Right renal pelvis (tissue), 4 donors: ENCODE measurements at places on chromosomes 16 and 17.

- DNase-seq, result no peak
Measured at GRCh38 chr16:74449470-74449869, 28.2 kb upstream of the CLEC18B start.

DNA sequence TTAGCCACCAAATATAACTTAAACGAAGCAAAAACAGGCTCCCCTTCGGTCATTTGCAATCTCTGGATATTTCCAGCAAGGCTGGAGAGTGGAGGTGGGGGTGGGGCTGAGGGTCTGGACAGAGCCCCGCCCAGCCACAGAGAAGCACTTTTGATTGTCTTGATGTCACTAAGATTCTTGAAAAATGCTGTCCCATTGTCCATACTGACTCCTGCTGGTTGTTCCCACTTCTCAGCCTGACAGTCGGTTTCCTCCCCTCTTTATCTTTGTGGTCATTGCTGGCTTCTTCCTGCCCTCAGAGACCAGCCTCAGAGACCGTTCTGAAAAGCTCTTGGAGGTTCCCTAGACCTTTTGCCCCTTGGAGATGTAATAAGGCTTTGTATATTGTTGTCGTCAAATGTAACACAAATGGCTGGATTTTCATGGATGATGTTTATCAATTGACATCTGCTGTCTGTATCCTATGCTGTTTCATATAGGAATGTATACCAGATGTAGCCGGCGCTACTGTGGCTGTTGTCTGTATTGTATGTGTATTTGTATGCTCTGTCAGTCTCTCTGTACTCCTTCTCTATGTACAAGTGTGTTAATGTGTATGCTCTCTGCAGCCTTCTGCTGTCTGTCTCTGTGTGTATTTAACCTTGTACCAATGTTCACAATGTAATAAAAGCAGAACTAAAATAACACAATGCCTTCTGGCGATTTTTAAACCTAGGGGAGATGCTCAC is 94.8 kb upstream of the DNAH9 start:
- no peak for DNase-seq

DNA sequence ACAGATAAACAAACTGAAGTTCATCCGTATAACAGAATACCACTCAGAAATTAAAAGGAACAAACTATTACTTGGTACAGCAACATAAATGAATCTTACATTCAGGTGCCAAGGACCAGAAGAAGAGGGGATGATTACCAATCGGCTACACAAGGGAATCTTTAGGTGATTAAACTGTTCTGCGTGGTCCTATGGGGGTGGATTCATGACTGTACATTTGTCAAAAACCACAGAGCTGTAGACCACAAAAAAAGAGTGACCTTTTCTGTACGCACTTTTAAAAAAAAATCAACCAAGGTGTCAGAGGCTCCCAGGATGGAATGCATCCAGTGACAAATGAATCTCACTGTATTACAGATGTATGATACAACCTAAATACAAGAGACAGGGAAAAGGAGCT is 110.8 kb downstream of the CDYL2 start:
- no peak for DNase-seq

- DNase-seq, result no peak
Measured at GRCh38 chr16:75710344-75710743, 9.1 kb upstream of the DUXB start.

- DNase-seq, result no peak
Measured at GRCh38 chr16:2072926-2073325, 25.1 kb downstream of the TSC2 start.

- no peak for DNase-seq
Measured at GRCh38 chr17:48021934-48022333, 15.7 kb downstream of the COPZ2 start.

GRCh38 chr17:51585514-51586104 is 325.3 kb downstream of the UTP18 start:
- no peak for DNase-seq

DNA sequence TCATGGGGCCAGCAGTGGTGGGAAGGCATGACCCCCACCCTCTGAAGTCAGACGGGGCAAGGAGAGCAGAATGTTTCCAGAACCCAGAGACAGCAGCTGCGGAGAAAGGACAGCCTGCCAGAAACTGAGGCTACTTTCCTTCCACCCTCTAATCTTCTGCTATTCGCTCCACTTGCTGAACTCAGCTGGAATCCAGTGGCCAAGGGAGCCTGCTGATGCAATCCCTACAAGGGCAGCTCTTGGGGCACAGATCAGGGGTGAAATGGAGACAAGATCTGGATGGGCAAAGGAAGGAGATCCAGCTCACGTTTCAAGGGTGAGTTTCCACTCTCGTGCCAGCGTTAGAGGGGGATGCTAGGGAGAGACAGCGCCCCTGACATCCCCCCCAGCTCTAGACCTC is 479.1 kb downstream of the SLC39A11 start:
- DNase-seq, result no peak

DNA sequence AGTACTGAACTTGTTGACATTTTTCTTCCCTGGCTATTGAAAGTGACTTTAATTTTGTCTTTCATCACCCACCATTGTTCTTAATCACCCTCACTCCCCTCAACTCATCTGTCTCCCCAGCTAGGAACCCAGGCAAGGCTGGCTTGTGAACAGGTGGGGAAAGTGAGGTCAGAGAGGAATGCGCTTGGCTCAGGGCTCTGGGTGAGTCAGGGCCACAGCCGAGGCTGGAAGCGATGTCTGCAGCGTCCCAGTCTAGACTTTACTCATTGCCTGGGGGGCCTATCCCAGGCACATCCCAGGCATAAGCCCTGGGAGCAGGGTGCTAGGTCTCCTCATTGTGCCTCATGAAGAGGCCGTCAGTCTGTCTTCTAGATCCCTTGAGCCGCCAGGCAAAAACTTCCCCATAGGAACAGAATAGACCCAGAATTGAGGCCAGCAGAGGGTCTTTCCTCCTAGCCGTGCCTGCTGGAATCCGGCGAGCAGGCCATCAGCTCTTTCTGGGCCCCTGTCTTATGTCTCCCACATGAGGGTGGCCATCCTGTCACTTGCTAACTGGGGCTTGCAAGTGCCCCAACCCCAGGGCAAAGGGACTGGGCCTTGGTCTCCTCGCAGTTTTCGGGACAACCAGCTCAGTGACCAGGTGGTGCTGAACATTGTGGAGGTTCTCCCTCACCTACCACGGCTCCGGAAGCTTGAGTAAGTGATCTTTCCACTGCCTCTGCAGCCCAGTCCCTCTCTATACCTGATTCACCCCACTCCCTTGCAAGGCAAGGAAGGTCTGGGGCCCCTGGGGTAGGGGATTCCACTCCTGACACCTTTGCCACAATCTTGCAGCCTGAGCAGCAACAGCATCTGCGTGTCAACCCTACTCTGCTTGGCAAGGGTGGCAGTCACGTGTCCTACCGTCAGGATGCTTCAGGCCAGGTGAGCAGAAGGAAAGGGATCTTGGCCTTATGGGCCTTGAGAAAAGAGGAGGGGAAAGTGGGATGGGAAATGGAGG is 40.1 kb downstream of the NLRC5 start:
- no peak for DNase-seq

DNA sequence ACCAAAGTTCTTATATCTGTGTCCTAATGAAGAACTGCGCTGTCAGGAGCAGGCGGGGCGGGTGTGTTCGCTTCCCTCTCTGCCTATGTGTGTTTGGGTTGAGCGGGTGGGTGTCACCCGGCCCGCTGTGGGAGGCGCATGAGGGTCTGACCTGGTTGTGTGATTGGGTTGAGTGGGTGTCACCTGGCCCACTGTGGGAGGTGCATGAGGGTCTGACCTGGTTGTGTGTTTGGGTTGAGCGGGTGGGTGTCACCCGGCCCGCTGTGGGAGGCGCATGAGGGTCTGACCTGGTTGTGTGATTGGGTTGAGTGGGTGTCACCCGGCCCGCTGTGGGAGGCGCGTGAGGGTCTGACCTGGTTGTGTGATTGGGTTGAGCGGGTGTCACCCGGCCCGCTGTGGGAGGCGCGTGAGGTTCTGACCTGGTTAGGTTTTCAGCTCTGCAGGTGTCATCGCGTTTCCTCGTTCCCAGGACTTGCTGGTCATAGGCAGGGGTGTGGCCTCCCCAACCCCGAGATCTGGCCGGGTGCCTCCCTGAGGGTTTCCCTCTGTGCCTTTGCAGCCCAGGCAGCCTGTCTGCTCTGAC is 69.6 kb upstream of the ZNF750 start:
- DNase-seq, result no peak

DNA sequence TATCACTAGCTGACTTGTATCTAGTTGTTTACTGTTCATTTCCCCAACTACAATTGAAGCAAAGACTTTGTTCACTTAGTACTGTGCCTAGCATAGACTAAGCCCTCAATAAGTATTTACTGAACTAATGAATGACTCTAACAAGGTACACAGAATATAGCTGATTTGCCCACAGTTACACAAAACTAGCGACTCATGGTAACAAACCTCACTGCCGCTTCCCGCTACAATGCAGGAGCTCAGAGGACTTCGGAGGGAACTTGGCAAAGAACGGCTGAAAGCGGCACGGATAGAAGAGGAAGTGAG is 524 bp downstream of the EFTUD2 start:
- no peak for DNase-seq

DNA sequence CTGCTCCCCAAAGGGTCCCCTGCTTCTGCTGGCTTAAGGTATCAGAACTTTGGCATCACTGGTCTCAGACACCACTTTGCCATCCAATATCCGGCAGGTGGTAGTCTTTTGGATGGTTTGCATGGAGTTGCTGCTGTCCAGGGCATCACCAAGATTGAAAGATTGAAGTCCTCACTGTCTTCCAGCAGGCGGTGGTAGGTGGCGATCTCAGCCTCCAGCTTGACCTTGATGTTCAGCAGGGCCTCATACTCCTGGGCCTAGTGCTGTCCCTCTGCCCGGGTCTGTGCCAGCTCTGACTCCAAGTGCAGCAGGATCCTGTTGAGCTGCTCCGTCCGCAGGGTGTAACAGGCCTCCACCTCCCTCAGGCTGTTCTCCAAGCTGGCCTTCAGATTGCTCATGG is 43.0 kb upstream of the TMEM97 start:
- DNase-seq, result no peak

- DNase-seq, result no peak
Measured at GRCh38 chr16:23952128-23952970, 116.6 kb downstream of the PRKCB start.

DNA sequence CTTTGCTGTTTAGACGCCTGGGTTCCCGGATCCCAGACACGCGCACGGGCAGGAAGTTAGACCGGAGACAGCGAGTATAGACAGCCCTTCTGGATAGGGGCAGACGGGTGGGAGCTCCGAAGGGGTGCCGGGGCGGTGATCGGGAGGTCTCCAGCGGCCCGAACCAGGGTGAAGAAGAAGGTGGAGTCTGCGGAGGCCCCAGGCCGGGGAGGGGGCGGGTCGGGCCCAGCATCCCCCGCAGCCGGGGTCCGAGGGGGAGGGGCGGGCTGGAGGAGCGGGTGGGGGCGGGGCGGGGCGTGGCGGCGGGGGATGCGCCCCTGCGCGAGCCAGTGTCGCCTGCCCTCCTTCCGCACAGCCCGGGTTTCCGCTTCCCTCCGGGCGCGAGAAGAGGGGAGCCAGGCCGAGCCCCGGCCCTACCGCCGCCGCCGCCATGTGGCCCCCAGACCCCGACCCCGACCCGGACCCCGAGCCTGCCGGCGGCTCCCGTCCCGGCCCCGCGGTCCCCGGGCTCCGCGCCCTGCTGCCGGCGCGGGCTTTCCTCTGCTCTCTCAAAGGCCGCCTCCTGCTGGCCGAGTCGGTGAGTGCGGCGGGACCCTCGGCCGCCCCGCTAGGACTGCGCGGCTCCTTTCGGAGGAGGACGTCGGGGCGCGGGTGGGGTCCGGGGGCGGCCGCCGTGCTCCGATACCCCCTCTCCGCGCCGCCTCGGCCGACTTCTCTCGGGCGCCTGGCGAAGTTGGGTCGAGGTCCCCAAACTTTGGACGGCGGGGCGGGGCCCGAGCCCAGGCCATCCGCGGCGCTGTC is at the start of gene CMTM3:
Gene CMTM3 (plus strand): TSS at position 329 of the 801 bp plus-strand sequence. CDS start 102 bp downstream, at position 431.
- no peak for DNase-seq
